ENCODE measurements at places on chromosomes 2 and 18. TPM values are rescaled to one million over a fixed set of nuclear protein-coding genes. Genes with fewer than 3 reads are reported as not detected.

The ANKRD30B gene
- total RNA-seq: 0.57 TPM

DNA sequence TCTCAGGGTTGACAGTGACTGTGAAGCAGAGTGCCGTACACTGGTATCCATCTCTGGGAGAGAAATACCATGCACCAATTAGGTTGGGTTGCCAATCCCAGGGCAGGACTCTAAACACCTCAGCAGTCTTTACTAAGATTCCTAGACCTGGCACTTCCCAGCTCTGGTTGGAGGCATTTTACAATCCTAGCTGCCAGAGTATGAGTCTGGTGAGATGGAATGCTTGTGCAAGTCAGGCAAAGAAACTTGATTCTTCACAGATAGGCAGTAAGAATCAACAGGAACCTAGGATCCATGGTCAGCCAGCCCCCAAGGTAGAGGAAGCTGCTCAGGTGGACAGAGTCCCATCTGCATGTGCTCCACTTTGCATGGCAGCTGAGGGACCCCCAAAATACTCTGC is 6.0 kb upstream of the UGT1A5 start:
- peak; percentile 85 for DNase-seq

GRCh38 chr2:220162320-220162719 is 534.9 kb downstream of the SLC4A3 start:
- DNase-seq: no peak

- DNase-seq: no peak
Measured at GRCh38 chr18:33372442-33372841, 68.1 kb downstream of the CCDC178 start.

The KCNJ3 gene
- total RNA-seq: not detected

- DNase-seq: no peak
Measured at GRCh38 chr2:32773448-32773808, 145.6 kb downstream of the TTC27 start.

- DNase-seq: peak; percentile 85
Measured at GRCh38 chr2:71130152-71130904, at the start of the genes MCEE and MPHOSPH10. Gene MCEE, minus strand, starts transcription at chr2:71130229. Its CDS starts 10 bp downstream, at chr2:71130219. Gene MPHOSPH10, plus strand, starts transcription at chr2:71130634. Its CDS starts 32 bp downstream, at chr2:71130666.

DNA sequence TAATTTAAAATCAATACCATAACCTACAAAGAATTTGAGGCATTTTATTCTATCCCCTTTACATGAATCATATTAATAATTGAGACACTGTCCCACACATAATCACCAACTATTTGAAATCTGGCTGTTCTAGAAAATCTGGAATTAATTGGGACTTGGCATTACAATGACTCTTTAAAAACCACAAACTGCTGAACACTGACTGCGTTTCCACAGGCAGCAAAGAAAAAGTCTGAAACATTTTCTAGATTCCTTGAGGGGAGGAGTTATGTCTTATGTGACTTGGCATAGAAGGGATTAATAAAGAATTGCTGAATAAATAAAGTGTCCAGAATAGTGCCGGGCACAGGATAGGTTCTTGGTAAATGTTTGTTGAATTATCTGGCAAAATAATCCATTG is 61.4 kb downstream of the GPR39 start:
- peak; percentile 57 for DNase-seq

DNA sequence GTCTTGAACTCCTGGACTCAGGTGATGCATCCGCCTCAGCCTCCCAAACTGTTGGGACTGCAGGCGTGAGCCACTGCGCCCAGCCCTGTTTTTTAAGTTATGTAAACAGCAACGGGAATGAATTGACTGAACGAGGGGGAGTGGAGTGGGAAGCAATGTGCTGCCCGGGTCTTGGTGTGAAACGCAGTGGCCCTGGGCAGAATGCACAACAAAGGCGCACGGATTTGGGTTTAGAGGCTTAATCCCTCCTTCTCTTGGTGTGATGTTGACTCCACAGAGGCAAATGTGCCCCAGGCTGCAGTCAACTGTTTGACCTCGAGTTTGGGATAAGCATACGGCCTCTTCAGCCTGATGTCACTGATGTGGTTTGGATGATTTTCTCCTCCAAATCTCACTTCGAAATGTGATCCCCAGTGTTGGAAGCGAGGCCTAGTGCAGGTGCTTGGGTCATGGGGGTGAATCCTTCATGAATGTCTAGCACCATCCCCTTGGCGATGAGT is 97.4 kb downstream of the AGAP1 start:
- no peak for DNase-seq

DNA sequence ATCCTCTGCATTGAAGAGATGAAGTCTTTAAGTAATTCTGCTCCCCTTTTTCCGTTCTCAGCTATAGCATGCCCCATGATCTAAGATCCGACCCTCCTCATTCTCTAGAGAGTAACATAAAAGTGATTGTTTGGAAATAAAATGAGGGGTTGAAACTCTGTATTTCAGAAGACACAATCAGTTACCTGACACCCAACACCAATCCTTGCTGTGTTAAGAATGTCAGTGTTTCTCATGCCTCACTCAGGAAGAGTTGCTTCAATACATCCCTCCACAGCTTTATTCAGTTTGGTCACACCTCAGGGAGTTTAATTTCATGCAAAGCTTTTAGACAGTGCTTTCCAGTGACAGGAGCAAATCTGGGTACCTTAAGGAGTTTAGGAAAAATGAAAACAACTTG is 49.9 kb upstream of the RBBP8 start:
- no peak for DNase-seq

The KCNJ13 gene
- total RNA-seq: not detected

The FBXO15 gene
- total RNA-seq: 0.71 TPM

DNA sequence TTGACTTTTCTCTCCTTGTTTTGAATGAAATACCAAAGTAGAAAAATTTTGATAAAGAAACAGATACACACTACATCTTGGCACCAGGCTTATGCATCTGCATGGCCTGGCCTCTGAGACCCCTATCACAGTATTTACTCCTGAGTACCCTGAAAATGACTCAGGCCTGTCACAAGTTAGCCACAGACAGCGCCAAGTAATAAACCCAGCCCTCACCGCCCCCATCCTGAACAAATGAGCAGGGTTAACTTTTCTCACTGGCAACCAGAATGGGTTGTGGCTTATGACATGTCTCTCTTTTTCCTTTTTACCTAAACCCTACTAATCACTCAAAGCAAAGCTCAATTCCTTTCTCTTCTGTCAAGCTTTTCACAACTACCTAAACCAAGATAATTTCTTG is 35.3 kb downstream of the SPRED2 start:
- peak; percentile 26 for DNase-seq

DNA sequence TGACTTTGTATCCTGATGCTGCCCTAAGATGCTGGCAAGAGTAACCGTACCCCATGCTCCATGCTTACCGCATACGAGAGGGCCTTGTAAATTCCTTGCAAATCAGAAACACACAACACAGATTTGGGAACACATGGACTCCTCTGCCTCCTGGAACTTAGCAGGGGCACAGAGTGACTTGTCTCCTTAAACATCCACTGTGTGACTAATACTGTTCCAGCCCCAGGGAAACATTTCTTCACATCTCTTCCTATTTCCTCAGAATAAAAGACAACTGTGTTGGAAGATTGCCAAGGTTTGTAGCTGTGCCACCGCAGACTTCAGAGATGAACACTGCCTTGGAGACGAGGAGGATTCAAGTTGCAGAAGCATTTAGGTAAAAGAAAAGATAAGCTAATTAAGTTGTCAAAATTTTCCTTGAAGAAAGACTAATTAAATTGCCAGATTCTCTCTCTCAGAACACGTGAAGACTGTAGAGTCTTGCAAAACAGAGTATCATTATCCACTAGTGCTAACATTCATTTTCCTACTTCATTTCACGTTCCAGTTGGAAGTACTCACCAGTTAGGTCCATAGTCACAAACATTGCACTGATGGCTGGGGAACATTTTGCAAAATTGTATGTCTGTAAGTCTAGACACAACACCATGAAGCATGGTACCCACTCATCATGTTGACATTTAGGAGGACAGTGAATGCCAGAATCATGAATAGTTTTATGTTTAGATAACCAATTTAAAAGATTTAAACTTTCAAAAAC is 188.8 kb downstream of the TSN start:
- DNase-seq: peak; percentile 73

DNA sequence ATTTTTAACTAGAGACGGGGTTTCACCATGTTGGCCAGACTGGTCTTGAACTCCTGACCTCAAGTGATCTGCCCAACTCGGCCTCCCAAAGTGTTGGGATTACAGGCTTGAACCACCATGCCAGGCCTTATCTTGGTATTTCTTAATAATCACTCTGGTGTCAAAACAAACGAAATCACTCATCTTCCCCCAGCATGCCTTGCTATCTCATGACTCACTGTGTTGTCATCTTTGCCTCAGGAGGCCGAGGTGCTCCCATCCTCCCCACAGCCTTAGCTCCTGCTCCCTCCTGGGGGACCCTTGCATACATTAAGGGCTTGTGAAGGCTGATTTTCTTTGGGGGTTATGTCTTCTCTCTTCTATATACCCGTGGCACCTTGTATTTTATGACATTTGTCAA is 250.1 kb upstream of the DPP10 start:
- DNase-seq: peak; percentile 69

The DSC1 gene
- not detected for total RNA-seq

The IL36A gene
- total RNA-seq: not detected

DNA sequence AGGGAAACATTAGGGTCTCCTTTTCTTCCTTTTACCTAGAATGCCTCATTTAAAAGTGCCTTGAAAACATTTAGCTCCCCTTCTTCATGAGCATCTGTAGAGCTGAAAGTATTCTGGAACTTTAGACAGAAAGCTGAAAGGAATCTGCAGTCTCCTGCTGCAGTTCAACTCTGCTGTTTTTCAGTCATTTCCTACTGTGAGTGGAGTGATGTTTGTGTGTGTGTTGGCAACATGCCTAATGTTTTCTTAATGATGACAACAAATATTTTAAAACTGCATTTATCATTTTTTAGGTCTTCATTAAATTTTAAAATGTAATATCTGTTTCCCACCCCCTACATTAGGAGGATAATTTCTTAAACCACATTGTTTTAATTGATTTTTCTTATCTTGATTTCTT is 66.6 kb downstream of the TWSG1 start:
- DNase-seq: no peak

The PROM2 gene
- total RNA-seq: 2.9 TPM

DNA sequence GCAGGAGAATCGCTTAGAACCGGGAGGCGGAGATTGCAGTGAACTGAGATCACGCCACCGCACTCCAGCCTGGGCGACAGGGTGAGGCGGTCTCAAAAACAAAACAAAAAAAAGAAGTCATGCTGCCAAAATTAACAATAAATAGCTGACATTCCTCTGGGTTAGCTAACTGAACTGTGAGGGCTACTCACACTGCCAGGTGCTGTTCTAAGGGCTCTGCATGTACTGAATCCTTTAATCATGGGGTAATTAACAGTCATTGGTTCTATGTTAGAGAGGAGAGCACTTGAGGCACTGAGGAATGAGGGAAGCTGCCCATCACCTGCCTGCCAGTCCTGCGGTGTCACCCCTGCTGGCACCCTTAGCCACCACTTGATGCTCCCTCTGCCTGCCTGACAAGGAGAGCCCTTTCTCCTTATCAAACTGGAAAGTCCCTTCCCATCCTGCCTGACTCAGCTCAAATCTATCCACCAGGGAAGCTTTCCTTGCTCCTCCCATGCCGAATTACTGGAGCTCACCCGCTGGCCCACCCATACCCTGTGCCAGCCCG is 73.0 kb upstream of the RIOK3 start:
- DNase-seq: peak; percentile 81

- DNase-seq: no peak
Measured at GRCh38 chr18:77098538-77099174, 33.9 kb downstream of the MBP start.

The AKAIN1 gene
- total RNA-seq: not detected

DNA sequence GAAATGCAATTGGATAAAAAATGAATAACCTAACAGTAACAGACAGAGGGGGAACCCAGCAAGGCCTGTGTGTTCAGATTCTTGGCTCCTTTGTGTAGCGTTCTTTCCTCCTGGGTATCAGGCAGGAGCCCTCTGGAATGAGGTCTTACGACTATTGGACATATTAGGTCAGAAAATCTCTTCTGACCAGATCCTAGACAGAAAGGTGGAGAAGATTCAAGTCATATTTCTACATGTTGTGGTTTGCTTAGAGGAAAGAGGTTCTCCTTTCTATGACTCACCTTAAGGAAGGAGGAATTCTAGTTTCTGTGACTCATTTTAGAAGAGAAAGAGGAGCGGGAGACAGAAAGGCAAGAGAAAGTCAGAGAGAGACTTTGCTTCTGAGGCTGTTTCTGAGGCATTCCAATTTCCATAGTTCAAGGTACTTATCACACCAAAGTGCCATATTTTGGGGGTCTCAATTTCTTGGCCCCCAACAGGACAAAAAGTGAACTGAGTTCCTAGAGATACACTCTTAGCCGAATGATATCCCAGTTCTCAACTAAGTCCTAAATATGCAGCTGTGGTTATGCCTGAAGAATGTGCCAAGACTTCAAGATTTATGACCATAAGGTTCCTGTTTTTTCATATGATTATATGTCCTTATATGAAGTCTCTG is 618.6 kb downstream of the ZEB2 start:
- DNase-seq: peak; percentile 89

- no peak for DNase-seq
Measured at GRCh38 chr2:216743781-216744180, 48.4 kb upstream of the IGFBP5 start.

The CNGA3 gene
- total RNA-seq: not detected

DNA sequence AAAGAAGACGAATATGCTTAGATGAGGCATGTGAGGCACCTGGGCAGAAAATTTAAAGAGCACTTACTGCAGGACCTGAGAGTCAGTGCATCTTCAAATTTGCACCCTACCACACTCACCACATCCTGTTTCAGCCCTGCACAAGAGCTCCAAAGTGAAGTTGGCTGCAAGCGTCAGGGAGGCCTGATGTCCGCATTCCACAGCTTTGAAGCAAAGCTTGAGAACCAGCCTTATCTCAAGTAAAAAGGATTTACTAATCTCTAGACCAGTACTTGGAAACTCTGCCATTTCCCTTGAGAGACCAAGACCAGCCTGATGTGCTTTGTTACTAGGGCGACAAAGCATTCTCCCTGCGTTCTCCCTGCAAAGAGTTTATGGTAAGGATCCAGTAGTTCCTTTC is 3.4 kb upstream of the ASNSD1 start:
- DNase-seq: peak; percentile 47

- DNase-seq: no peak
Measured at GRCh38 chr2:45808294-45808800, 156.9 kb downstream of the PRKCE start.

The SDC1 gene
- total RNA-seq: 83.3 TPM

The TMEFF2 gene
- total RNA-seq: 0.12 TPM

DNA sequence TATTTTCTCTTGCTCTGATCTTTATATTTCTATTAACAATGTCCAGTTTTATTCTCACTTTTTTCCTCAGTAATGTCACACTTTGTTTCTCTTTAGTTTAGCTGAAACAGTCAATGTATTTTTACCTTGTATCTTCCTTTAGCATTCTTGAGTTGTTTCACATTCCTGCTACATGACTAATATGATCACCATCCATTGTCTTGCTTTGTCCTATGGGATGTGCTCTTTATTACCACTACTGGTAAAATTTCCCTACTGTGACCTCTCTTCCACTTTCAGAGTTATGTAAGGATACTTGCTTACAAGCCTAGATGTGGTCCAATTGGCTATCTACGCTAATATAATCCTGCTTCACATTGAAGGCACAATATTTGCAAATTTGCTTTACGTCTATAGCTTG is 457.9 kb downstream of the PIK3C3 start:
- peak; percentile 85 for DNase-seq

The NTSR2 gene
- not detected for total RNA-seq
